ENCODE measurements at places on chromosomes 16 and 17. TPM values are rescaled to one million over a fixed set of nuclear protein-coding genes. Genes with fewer than 3 reads are reported as not detected.

The HS3ST4 gene
- not detected for total RNA-seq

The ARHGDIG gene
- 4.8 TPM for total RNA-seq

The DUS2 gene
- 9.4 TPM for total RNA-seq

The SCNN1G gene
- not detected for total RNA-seq

The EFNB3 gene
- 0.42 TPM for total RNA-seq

The EPX gene
- total RNA-seq: not detected

The CPNE7 gene
- total RNA-seq: 1.7 TPM

The OR1A1 gene
- total RNA-seq: not detected

The ACAP1 gene
- 5.0 TPM for total RNA-seq
